ENCODE measurements at places on chromosomes 13 and 19.

DNA sequence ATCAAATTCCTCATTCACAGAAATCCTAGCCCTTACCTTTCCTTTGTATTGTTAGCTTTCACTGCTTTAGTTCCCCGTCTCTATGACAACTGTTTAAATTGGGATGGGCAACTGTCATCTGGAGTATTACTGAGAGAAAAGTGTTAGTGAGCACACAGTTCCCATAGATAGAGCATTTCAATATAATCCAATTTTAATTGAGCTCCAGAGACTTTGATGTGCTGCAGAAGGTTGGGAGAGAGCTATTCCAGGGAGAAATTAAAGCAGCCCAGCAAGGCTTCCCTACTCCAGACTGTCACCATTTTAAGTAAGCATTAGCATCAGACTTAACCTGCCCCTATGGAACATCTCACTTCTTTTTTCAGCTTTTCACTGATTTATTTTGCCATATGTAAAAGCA lies 55.0 kb upstream of the MAB21L1 start:
- no peak for DNase-seq

DNA sequence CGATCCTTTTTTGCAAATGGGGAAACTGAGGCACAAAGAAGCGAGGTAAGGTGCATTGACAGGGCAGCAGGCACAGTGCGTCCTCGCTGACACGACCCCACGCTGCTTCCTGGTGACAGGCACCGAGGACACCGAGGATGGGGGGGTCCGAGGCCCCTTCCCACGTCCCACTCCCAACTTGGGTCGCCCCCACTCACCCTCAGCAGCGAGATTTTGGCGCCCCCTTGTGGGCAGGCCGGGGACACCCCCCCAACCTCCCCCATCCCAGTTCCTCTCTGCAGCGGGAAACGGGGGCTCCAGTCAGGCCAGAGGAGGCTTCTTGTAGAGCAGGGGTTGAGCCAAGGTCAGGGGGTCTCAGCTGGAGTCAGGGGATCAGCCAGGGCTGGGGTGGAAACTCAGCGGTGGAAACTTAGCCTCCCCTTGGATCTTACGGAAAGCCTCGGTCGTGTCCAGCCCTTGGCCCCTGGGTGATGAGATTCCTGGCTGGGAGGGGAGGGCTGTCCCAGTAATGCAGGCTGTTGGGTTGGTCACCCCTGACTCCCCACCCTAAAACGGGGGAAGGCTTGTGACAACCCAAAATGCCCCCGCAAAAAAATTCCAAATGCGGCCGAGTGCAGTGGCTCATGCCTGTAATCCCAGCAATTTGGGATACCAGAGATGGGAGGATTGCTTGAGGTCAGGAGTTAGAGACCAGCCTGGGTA lies 8.2 kb downstream of the SMIM24 start:
- peak; percentile 30 for DNase-seq

- DNase-seq, result no peak
Measured at GRCh38 chr19:6421075-6422014, 3.3 kb downstream of the KHSRP start.

DNA sequence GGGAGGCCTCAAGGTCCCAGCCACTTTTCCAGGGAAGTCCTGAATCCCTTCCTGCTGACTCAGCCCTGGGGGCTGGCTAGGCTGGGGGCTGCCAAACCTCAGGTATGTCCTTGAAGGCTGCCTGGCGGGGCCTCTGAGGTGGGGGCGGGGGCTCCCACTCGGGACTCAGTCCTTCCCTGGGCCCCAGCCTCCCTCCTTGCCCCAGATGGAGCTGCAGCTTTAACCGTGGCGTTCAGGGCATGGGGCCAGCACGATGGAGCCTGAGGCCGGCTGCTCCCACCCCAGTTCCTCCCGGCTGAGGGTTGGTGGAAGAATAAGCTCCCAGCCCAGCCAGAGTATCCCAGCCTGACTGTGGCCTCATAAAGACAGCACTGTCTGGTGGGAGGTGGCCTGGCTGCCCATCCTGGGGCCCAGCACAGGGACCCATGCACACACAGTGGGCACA lies 12.4 kb downstream of the CILP2 start:
- DNase-seq, result peak; percentile 38

DNA sequence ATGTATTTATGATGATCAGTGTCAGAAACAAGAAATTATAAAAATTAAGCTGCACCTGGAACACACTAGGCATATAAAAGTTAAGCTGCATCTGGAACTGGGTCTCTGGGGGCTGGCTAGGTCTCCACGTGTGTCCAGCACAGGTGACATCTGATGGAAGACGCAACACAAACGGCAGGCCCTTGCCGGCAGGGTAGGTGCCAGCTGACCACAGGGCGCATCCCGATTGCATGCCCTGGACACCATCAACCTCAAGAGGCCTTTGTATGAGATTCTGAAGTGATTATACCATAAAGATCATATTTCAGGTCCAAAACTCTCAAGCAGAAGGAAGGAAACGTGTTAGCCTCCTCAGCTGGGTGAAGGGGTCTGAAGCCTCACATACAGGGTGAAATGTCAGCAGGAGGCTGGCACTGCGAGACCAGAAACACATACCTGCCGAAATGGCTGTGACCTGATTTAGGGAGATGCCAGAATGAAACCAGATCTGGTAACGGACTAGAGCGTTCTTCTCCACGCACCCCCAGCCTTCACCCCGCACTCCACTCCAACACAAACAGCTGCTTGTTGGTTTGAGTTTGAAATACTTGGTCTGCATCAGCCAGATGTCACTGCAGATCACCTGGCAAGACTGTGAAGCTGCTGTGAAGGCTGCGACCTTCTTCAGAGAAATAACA lies 37.3 kb downstream of the COL4A1 start:
- no peak for DNase-seq

- DNase-seq, result no peak
Measured at GRCh38 chr19:51272183-51272810, 21.4 kb downstream of the SIGLECL1 start.

All from myocyte (in vitro differentiated cells).